AG09309 (cell line): ENCODE measurements at places on chromosomes 7 and 10.

- no peak for DNase-seq
Measured at GRCh38 chr7:97871659-97872024, 566 bp downstream of the ASNS start.

DNA sequence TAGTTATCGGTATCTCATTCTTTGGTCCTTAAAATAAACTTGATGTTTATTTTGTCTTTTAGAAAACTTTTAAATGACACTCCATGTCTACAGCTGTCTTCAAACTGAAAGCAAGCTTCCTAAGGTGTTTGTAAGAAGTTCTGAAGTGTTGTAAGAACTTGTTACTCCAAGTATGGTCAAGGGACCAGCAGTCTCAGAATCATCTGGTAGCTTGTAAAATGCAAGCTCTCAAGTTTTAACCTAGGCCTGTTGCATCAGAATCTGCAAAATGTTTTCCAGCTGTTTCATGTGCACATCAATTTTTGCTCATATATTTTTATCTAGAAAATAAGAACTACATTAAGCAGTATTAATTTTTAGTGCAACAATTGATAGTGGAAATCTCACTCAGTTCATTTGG is 104.1 kb downstream of the THSD7A start:
- DNase-seq, result peak; percentile 41

DNA sequence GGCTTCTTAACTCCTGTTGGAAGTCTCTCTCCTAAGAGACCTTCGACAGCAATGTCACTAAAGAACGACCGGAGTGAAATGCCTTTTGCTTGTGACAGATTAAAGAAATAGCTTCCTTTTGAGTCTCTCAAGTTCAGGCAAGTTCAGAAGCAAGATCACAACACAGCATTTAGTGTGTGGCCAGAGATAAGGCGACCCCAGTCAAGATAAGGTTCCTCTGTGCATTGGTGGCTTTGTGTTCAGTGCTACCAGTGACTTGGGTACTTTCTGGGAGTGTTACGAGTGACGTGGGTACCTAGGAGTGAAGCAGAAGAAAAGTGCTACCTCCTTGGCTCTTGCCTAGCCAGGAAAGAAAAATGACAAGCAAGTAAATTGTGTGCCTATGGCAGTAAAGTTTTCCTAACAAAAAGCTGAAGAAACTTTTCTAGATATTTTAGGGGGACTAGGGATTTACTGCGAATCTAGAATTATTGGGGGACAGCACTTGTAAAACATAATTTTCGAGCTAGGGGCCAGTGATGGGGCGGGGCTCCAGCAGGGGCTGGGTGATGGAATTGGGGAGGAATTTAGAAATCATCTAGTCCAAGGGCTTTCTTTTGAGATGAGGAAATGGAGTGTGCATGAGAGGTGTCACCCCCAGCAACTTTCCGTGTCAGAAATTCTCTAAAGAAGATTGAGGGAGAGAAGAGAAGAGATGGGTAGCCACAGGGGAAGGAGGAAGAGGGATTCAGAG is 191.9 kb upstream of the LYZL2 start:
- DNase-seq, result no peak

GRCh38 chr10:5033061-5033778 is 29.6 kb upstream of the AKR1C2 start:
- DNase-seq, result no peak

- DNase-seq, result no peak
Measured at GRCh38 chr10:70038923-70039322, 13.7 kb upstream of the MACROH2A2 start.

GRCh38 chr10:15787426-15787825 is 67.7 kb upstream of the ITGA8 start:
- no peak for DNase-seq

DNA sequence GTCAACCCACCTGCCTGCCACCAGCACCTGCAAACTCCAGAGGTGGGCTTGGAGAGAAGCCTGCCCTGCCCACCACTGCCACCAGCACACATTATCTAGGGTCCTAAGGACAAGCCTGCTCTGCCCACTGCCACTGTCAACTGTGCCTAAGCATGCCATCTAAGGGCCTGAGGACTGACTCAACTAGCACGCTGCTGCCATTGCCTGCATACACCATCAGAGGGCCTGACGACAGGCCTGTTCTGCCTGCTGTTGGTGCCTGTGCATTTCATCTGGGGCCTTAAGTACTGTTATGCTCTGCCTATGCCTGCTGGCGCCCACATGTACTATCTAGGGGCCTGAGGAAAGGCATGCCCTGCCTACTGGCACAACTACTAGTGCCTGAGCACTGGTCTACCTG is 27.0 kb upstream of the LRRD1 start:
- DNase-seq, result no peak

DNA sequence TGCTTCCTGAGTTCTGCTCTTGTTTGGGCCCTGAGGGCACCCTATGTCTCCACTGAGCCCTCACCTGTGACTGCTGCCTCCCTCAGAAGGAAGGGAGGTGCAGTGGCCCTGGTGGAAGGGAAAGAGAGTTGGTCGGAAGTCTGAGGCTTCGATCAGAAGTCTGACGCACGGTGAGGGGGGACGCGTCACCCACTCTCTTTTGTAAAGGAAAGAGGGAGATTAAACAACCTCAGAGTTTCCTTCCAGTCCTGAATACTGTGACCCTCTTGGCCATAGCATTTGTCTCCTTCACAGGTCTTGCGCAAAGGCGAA is 31.4 kb upstream of the TRIM8 start:
- no peak for DNase-seq

- DNase-seq, result no peak
Measured at GRCh38 chr10:128530301-128530700, 404.1 kb upstream of the MKI67 start.

DNA sequence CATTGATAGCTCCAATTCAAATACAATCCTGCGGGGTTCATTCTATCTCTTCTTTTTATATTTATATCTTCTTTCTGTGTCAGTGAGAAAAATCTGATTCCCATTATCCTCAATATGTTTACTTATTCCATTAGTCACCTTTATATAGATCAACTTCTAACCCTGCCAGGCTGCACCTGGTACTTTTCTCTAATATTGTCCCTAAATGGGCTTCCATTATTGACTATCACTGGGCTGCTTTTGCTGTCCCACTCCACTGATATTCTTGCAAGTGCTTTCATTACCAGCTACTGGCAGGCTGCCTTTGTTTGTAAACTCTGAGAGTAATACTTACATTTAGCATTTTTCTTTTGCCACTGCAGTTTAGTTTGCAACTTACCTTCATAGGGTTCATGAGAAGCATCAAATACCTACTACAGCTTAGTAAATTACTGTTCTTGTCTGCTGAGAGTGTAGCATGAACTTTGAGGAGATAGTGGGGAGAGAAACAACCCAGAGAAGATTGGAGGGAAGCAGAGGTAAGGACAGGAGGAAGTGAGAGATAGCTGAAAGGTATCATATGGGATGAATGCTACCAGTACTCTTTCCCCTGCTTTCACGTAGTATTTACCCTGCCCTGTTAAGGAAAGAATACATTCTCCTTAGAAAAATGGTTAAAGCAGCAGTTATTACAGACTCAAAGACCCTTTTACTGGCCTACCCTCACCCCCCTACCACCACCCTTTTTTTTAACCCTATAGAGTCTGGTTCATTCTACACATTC is 119.1 kb downstream of the PHTF2 start:
- DNase-seq, result no peak

GRCh38 chr10:97149079-97149531 is 36.7 kb downstream of the SLIT1 start:
- DNase-seq, result no peak

GRCh38 chr10:109696981-109697775 is 226.1 kb downstream of the XPNPEP1 start:
- DNase-seq, result no peak

- DNase-seq, result no peak
Measured at GRCh38 chr7:2042650-2043049, 190.1 kb downstream of the MAD1L1 start.

GRCh38 chr10:77601488-77601887 is 36.1 kb downstream of the KCNMA1 start:
- no peak for DNase-seq

DNA sequence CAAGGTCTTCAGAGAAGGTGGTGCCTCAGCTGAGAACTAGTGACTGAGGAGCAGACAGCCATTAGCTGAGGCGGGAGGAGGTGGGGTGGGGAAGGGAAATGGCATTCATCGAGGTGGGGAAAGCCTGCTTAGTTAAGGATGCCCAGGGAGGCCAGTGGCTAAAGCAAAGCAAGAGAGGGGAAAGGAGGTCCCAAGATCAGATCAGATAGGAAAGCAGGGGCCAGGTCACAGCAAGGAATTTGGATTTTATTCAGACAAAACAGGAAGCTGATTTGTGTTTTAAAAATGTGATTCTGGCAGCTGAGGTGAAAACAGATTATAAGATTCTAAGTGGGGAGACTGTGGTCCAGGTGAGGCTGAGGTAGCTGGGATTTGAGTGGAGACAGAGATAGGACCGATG is 45.8 kb downstream of the CNNM1 start:
- DNase-seq, result no peak

- DNase-seq, result no peak
Measured at GRCh38 chr7:15780271-15780670, 93.8 kb upstream of the MEOX2 start.

DNA sequence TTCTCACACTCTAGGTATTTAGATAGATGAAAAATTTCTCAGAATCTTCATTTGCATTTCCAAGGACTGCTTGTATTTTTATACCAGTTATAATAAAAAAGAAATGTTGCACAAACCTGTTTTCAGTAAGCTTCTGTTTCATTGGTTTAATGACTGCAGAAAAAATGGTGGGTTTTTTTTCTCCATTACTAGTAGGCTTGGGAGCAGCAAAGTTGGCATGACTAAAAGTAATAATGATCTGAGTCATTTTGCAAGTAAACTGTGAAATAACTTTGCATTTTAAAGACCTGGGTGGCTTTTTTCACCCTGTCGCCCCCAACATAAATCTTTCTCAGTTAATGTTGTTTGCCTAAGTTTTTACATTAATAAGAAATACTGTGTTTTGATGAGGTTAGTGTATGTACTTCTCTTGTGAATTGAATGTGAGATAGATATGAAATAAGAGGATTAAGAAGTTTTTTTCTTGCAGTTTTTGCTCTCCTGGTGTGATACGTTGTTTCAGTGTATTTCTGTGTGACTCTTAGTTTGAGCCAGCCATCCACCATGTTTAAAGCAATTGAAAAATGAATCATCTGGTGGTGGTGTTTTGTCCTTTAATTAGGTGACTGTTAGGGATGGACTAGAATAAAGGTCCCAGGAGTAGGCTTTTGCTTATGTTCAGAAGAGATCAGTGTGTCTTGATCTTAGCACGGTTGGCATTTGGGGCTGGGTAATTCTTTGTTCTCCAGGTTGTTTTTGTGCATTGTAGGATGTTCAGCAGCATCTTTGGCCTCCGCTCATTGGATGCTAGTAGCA is 1.8 kb downstream of the GNAI1 start:
- DNase-seq, result no peak

DNA sequence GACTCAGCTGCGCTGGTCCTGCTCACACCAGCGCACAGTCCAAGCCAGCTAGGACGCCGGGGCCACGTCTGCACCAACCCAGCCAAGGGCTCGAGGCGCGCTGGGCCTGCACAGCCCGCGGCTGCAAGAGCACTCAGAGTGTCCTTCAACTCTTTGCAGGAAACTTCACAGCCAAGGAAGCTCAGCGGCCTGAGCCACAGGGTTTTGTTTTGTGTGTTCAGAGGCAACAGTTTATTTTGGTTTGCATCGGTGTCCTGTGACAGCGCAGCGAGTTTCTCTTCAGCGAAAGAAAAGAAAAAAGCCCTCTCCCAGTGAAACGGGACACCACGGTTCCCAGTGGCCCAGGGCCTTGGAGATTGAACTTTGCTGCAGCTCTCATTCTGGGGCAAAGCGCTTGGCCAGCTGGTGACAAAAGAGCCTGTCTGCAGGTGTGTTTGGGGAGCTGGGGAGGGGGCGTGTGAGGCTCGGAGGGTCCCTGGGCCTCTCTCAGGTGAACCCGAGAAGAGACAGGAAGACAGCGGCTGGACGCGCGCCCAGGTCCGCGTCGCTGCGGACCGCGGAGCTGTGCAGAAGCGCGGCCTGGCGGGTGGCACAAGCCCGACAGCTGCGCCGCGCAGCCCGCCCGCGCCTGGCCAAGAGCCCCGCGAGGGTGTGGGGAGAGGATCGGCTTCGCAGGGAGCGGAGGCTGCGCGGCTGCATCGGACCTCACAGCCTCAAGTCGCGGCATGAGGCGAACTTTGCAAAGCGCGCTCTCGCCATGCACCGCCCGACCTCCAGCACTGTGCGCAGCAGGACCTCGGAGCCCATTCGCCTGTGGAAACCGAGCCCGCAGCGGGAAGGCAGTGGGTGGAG is 922 bp downstream of the CXCL12 start:
- no peak for DNase-seq

DNA sequence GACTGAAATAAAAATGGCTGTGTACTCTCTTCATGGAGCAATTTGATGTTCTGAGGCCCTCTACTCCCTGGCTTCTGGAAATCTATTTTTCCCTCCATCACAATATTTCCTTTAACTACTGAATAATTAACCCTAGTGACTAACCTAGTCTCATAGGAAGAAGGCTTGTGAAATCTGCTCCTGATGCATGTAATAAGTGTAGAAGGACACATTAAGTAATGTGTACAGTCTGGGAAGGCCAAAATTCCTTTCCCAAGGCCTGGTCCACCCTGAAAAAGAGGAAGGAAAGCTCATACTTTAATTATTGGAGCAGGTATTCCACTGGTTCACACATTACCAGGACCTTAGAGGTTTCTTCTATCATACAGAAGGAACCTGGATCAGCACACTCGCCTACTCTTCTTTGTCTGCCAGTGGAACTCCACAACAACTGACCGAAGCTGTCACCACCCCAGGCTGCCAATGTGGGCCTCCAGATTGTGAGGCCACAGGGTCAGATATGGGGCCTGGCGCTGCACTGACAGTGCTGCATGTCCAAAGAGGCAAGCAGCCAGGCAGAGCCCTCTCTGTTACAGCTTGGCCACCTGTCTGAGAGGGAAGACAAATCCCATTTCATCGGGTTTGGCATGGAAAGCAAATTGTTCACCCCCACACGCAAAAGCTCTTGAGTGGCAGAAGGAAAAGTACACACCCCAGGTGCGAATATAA is 54.4 kb upstream of the FAM133B start:
- no peak for DNase-seq

DNA sequence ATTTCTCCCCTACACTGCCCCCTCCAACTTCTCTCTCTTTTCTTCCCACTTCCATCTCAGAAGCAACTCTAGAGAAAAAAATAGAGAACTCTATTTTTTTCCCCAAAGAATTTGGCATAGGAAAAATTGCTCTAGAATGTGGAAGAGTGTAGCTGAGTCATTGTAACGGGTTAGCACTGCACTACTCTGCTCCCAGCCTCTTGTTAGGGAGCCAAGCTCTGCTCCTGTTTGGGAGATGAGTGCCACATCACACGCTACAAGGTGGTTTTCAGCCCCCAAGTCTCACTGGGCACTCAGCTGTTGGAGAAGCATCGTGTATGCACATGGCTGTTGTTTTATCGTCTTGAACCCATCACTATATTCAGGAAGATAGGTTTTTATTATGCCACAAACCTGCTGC is 136.4 kb downstream of the BMPER start:
- DNase-seq, result no peak
